ENCODE measurements at places on chromosomes 1 and 21.

DNA sequence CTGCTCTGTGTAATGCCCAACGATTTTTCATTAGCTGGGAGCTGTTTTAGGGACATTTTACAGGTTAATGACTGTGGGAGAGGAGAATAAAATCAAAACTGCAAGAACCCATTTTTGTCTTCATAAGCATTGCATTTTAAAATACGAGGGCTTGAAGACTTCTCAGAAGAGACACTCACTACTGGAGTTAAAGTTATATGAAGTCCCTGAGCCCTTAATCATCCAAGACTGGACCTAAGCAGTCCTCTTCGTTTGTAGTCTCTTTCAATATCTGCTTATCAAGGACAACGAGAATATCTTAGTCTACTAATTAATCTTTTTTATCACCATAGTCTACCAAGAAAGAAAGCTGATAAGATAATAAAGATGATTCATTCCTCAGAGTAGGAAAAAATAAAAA, 176.9 kb upstream of the SGIP1 start:
- DNase-seq: no peak

DNA sequence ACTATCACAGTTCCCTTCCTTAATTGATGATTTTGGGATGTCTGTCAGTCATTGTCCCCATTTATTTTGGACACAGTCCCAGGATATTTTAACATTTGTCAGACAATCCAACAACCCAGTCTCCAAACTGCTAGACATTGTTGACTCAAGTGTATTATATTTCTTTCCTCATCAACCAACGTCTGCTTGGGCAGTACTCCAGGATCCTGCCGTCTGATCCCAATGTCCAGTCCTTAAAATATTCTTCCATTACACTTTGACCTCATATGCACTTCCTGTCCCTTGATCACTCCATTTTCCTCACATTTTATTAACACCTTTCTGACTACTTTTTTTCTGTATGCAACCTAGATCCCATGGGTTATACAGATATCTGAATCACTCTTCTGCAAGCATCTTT, 39.8 kb upstream of the KIAA0040 start:
- no peak for DNase-seq

DNA sequence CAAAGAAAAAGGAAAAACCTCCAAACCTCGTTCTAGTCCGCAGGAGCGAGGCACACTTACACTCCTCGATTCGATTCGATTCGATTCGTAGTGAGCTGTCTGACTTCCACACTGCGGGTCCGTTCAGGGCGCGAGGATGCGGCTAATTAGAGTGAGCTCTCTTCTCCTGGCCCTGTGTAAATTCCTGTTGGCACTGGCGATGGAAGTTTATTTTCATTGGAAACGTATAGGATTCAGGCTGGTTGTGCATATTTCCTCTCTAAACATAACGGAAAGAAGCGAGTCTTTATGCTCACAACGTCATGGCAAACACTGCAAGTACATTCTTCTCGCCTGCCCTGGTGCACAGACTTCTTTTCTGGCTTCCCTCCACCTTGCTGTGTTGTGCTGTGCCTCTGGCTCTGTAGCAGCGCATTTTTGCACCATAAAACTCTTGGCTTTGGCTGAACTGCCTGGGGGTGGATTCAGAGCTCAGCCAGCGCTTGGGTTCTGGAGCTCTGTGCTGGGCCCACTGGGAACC, 2.7 kb downstream of the HUNK start:
- DNase-seq: no peak

DNA sequence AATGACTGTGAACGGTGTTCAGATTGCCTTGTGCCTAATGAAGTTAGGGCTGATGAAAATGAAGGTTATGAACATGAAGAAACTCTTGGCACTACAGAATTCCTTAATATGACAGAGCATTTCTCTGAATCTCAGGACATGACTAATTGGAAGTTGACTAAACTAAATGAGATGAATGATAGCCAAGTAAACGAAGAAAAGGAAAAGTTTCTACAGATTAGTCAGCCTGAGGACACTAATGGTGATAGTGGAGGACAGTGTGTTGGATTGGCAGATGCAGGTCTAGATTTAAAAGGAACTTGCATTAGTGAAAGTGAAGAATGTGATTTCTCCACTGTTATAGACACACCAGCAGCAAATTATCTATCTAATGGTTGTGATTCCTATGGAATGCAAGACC, 96.6 kb downstream of the ZFYVE9 start:
- DNase-seq: no peak

DNA sequence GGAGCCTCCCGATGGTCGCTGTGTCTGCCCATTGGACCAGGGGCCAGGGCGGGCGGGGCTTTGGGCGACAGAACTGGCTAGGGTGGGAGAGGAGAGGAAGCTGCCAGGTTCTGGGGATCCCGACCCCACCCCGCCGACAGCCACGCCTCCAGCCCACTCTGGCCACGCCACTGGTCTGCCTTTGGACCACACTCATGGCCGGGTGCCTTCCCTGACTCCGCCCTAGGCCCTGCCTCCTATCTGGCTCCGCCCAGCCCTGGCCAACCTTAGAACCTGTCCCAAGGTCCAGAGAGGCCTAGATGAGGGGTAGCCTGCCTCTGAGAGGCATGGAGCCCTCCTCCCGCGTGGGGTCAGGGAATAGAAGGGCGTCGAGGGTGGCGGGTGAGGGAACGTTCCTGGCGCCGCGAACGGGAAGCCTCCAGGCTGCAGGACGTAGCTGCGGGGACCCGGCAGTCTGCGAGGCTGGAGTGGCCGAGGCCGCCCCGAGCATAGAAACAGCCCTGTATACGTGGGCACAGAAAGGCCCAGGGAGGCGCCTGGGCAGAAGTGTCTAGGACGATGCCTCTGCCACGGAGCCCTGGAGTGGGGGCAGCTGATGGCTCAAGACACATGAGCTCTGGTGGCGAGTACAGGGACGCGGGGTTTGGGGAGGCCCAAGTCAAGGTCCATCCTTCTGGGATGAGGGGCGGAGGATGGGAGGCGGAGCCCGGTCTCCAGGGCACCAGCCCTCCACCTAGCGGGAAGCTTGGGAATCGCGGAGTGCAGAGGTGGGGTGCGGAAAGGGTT, 11.5 kb upstream of the COL16A1 start:
- peak; percentile 65 for DNase-seq

- DNase-seq: no peak
Observed at GRCh38 chr1:182121787-182122186, 60.3 kb upstream of the ZNF648 start.
